ENCODE measurements at places on chromosomes 12 and 14. TPM values are rescaled to one million over a fixed set of nuclear protein-coding genes. Genes with fewer than 3 reads are reported as not detected.

- no peak for DNase-seq
These were observed 28.4 kb upstream of the GAS2L3 start for GRCh38 chr12:100545092-100545491.

GRCh38 chr12:80937391-80938238, at the start of gene LIN7A:
TSS of gene LIN7A (minus strand) at chr12:80937934. CDS start at chr12:80937722, 212 bp downstream.
- DNase-seq = peak; percentile 44

Gene DCN
- 441 TPM for total RNA-seq

DNA sequence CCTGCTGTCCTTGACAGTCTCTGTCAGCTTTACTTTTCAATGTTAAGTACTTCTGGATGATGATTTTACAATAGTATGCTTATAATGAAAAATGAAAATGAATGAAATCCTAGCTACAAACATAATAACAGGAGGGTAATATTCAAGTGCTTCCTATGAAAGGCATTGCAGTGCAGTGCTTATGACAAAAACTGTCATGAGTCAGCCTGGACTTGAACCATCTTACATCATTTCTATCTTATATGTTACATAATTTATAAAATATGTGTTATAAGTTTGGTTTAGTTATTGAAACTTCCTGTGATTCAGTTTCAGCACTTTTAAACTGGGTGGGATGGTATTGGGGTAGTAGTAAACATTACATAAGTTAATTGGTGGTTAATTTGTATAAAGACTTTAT, 451.7 kb downstream of the TMEM117 start:
- peak; percentile 62 for DNase-seq

GRCh38 chr14:104722938-104723650, 935 bp upstream of the ADSS1 start:
- DNase-seq = no peak

DNA sequence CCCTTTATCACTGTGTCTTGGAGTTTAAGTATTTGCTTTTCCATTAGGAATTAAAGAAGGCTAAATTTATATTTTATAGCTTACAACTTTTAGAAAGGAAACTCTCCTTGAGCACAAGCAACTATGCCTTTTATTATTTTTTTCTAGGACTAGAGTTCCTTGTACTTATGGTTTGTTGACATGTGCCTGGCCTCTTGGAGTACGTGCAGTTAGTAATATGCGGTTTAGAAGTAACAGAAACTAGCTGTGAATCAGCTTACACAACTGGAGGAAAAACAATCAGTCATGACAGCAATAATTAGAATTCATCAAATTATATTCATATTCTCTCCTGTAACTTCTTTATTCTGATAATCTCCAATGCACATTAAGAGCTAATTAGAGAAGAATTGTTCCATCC, 428.7 kb downstream of the AEBP2 start:
- no peak for DNase-seq

DNA sequence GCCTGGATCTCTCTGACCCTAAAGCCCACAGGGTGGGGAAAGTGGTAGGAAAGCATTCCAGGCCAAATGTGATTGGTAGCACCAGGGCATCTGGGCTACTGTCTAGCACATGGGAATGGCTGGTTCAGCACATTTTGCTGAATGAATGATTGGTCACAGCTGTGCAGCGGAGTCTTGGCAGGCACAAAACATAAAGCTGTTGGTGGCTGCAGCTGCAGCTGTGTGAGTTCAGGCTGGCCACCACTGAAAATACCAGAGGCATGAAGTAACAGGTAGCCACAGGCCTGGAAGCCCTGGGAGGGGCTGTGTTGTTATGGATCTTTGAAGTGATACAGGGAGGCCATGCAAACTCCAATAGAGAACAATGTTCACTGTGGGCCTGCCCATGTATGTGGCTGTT, 72.7 kb downstream of the MYRFL start:
- peak; percentile 86 for DNase-seq

- no peak for DNase-seq
These were observed 217.8 kb downstream of the LRFN5 start for GRCh38 chr14:41824441-41824840.

Gene SOAT2
- total RNA-seq = not detected

DNA sequence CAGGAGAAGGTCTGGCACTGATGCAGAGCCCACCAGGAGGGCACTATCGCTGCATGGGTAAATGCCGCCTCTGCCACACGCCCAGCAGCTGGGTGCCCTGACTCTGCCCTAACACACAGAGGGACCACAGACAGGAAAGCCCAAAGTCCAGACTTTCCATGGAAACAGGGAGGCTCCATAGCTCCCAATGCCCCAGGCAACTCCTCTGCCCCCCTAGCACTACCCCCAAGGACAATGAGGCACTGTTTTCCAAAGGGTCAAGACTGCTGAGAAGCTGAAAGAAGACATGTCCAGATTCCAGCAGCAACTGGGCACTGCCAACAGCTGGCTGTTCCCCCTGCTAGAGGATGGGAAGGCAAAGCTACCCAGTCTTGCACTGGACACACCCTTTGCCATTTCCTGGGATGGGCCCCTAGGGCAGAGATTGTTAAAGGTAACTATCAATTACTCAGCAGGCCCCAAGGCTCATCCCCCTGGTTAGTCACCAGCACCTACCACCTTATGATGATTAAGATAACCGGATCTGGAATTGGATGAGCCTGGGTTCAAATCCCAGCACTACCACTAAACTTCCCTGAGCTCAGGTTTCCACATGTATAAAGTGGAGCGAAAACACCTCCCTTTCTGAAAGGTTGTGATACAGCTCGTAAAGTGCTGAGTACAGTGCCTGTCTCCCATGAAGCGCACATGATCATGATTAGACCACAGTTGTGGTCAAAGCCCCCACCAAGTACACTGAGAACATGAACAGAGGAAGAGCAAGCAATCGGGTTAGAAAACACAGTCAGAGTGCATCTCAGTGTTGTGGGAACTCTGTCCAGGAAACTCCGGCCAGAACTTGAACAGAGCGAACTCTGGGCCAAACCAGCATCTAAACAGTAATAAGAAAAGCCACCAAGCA, 3.3 kb downstream of the PXN start:
- peak; percentile 58 for DNase-seq

DNA sequence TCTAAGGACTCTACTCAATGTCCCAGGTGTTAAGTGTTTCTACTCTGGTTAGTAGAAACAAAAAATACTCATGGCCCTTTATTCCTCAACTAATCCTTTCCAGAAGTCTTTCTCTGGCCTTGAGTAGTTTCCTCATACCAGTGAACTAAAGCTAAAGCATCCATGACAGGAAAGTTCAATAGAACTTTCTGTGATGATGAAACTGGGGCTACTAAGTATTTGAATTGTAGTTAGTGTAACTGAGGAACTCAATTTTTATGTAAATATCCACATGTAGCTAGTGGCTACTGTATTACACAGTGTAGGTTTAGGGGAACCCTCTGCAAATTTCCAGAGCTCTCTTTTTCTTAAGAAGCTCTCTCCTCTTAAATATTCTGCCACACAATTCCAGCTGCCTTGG, 63.7 kb downstream of the R3HDM2 start:
- no peak for DNase-seq

Gene G2E3
- 12.6 TPM for total RNA-seq

DNA sequence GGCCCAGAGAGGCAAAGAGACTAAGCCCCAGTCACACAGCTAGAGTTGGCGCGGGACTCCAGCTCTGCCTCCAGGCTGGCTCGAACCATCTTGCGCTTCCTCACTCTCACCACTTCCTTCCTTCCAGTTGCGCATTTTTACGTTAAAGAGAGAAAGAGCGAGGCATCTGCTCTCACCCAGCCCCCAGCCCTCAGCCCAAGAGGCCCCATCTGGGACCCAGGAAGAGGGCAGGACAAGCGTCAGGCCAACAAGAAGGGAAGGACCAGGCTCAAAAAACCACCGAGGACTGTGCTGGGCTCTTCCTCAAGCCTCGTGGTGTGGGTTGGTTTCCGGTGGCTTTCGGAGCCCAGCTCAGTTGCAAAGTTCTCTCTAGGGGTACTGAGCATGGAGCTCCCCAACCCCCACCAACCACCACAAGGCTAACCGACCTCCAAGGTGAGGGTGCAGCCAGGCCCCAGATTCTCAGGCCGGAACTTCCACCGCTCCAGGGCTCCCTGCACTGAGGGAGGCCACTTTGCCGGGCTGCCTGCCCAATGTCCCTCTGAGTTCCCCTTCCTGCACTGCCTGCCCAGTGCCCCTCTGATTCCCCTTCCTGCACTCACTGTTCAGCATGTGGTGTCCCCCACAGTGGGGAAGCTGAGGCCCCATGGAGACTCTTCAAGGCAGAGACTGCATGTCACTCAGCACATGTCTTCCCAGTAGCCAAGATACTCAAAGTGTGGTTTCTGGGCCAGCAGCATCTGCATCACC, 35.9 kb downstream of the TESC start:
- no peak for DNase-seq
